KBM-7 (cell line): ENCODE measurements at places on chromosomes 11 and 22.

DNA sequence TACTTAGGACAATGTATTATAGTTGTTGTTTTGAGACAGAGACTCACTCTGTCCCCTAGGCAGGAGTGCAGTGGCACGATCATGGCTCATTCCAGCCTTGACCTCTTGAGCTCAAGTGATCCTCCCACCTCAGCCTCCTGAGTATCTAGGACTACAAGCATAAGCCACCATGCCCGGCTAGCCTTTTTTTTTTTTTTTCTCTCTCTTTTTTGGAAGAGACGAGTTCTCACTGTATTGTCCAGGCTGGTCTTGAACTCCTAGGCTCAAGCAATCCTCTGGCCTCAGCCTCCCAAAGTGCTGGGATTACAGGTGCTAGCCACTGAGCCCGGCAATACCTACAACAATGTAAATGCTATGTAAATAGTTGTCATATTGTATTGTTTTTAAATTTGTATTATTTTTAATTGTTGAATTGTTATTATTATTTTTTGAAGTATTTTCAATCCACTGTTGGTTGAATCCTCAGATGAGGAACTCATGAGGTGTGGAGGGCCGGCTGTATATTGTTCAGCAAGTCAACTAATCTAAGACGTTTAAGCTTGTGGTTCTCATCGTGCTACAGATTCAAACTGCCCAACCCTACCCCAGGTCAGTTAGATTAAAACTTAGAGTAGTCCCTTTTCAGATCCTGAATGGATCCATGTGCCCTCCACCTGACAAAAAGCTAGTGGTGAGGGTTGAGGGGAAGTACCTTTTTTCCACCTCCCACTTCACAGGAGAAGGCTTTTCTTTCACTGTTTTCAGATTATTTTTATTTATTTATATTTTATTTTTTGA, 11.9 kb upstream of the ZNF280A start:
- DNase-seq, result no peak

- no peak for DNase-seq
Observed at GRCh38 chr11:79044201-79044600, 396.6 kb downstream of the TENM4 start.

- no peak for DNase-seq
Observed at GRCh38 chr22:47091246-47091651, 328.8 kb downstream of the TBC1D22A start.

- no peak for DNase-seq
Observed at GRCh38 chr11:92882828-92883611, 86.4 kb upstream of the MTNR1B start.

GRCh38 chr11:804599-804964, 449 bp downstream of the PIDD1 start:
- DNase-seq, result no peak

DNA sequence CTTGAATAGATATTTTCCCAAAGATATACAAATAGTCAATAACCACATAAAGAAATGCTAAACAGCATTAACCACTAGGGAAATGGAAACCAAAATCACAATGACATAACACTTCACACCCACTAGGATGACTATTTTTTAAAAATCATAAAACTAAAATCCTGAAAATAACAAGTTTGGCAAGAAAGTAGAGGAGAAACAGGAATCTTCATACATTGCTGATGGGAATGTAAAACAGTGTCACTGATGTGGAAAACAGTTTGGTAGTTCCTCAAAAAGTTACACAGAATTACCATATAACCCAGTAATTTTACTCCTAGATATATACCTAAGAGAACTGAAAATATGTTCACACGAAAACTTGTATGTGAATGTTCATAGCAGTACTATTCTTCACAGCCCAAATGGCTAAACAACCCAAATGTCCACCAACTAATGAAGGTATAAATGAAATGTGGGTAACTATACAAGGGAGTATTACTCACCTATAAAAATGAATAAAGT, 12.5 kb downstream of the PICALM start:
- no peak for DNase-seq

- no peak for DNase-seq
Observed at GRCh38 chr11:417652-418342, 3.0 kb upstream of the SIGIRR start.

GRCh38 chr11:14309425-14310192, 49.4 kb downstream of the RRAS2 start:
- DNase-seq, result no peak

DNA sequence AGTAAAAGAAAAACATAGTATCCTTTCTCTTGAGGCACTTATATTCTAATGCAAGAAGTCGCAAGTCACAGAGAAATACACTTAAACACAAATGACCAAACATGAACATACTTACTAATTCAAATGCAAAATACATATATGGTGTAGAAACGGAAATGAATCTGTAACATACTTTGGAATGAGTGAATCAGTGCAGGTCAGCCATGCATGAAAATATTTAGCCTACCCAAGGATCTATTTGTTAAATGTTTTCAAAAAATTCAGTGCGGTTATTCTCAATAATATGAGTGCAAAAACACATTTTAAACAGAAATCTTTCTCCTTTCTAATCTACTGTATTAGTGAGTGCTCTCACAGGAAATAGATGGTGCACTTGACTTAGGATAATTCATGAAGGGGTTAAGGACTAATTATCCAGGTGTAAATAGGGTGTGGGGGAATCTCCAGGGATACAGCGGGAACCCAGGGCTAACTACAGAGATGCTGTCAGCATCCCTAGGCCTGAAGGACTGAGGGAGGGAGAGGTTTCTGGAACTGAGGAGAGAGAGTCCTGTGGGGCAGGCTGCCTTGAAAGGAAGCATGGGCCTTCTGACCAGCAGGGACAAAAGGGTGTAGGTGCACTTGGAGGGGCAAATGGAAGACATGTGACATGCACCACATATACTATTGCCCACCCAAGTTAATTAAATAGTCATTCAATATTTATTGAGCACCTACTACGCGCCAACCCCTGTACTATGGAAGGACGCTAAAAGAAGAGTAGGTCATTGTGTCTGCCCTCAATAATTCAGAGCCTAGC, 139.2 kb downstream of the MAML2 start:
- DNase-seq, result no peak

- DNase-seq, result no peak
Observed at GRCh38 chr11:77100166-77101042, 2.2 kb upstream of the OMP start.

- DNase-seq, result no peak
Observed at GRCh38 chr22:27637604-27638003, 164.0 kb downstream of the MN1 start.

GRCh38 chr11:121035780-121036179, 11.9 kb downstream of the TBCEL start:
- no peak for DNase-seq

DNA sequence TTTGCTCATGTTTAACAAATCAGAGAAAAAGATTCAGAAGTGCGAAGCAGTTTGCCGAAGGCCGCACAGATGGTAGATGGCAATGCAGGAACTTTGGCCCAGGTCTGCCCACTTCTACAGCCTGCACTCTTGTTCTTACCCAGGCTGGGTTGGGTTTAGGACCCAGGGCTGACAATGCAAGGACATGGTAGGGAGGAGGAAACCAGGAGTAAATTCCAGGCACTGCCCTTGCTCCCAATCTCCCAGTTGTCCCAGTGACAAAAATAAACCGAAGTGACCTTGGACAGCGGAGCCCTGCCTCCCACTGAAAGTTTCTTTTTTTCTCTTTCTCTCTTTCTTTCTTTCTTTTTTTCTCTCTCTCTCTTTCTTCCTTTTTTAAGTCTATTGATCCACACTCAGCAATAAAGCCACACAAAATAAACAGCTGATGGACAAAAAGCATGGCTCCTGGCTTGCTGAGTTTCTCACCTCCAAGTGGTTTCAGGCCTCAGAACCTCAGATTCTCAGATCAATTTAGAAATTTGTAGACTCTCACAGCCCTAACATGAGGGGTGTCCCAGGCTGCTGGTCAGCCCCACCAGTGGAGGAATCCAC, 33.5 kb upstream of the FCHSD2 start:
- DNase-seq, result no peak

- no peak for DNase-seq
Observed at GRCh38 chr11:110031171-110031570, 62.0 kb upstream of the ZC3H12C start.

DNA sequence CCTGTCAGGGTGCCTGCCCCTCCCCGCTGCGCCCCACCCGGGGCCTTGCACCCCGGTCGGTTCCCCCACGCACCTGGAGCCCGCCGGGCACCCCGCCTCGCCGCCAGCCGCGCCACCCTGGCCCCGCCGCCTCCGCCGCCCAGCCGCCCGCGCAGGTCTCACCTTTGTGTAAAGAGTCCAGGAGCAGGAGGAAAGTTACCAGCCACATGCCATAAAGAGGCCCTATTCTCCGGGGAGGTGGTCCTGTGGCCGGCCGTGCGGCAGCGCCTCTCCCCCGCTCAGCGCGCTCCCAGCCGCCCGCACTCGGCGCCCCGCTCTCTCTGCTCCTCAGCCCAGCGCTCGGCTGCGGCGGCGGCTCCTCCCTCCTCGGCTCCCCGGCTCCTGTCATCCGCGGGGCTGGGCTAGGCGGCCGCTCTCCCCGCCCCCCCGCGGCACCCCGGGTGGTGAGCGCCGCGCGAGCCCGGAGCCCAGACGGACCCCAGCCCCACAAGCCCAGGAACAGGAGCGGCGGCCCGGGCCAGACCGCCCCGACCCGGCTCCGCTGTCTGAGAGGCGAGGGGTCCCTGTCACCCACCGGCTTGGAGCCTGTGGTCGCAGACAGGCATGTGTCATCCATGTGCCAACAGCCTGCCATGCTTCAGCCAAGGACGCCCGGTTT, at the start of gene DSCAML1:
Gene DSCAML1, minus strand, starts transcription at position 345 of the 658 bp plus-strand sequence. Its CDS starts 137 bp downstream, at position 208.
- no peak for DNase-seq
